ENCODE measurements at places on chromosomes 5 and 9. TPM values are rescaled to one million over a fixed set of nuclear protein-coding genes. Genes with fewer than 3 reads are reported as not detected.

DNA sequence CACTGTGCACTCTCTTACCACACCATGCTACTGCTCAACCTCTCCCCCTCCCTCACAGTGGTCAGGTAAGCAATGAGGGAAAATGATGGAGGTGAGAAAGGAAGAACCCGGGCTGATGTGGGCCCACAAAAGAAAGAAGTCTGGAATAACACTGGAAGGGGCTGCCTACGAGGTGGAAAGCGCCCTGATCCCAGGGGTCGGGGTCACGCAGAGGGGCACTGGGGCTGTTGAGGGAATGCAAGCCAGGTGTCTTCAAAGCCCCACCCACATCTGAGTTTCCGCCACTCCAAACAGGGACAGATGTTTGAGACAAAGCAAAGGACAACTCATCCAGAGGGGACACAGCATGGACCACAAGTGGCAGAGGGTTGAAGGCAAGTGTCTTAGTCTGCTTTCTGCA is 4.2 kb downstream of the TNIP1 start:
- DNase-seq = no peak

CCDC183 gene
- total RNA-seq = 2.5 TPM

PCDHA6 gene
- total RNA-seq = not detected

GRCh38 chr9:4929917-4930316 is 55.2 kb upstream of the JAK2 start:
- no peak for DNase-seq

All from CD4-positive, alpha-beta memory T cell (primary cell).